ENCODE measurements at places on chromosomes 3 and 15.

DNA sequence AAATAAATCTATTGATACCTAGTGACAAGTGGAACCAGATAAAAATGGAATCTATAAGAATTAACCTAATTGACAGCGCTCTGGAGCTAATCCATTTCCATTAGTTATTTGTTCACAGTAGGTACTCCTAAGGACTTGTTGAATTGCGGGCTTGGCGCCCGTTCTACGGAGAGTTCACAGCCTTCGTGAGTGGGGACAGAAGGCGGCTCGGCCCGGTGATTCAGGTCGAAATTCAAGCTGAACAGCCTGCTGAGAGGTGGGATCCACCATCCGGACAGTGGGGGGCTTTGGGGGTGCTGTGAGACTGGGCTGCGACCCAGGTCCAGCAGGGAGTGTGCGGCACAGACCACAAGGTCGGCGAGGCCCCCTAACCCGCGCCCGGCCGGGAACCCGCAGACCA, 779 bp upstream of the CTNNB1 start:
- DNase-seq: no peak

DNA sequence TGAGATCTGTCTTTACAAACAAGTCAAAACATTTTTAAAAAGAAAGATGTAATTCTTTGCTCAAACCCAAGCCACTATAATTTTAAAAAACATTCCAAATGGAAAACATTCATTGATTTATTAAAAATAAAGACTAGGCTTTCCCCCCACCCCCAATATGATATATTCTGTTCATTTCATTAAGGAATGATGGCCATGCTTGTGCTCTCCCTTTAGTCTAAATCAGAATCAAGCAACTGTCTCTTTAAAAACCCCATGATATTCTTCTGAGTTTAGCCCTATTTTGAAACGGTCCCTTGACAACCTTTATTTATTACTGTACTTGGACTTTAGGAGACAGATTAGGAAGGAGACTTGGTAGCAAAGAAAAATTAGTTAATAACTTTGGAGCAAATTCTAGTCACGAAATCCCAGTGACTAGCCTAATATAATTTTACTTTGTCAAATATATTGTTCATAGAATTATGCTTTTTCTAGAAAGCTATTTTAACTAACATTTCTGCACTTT, 38.4 kb downstream of the TSC22D2 start:
- DNase-seq: no peak

GRCh38 chr15:62392376-62392775, 227.3 kb upstream of the C2CD4B start:
- no peak for DNase-seq

GRCh38 chr3:124519591-124520194, 210.6 kb upstream of the UMPS start:
- no peak for DNase-seq

DNA sequence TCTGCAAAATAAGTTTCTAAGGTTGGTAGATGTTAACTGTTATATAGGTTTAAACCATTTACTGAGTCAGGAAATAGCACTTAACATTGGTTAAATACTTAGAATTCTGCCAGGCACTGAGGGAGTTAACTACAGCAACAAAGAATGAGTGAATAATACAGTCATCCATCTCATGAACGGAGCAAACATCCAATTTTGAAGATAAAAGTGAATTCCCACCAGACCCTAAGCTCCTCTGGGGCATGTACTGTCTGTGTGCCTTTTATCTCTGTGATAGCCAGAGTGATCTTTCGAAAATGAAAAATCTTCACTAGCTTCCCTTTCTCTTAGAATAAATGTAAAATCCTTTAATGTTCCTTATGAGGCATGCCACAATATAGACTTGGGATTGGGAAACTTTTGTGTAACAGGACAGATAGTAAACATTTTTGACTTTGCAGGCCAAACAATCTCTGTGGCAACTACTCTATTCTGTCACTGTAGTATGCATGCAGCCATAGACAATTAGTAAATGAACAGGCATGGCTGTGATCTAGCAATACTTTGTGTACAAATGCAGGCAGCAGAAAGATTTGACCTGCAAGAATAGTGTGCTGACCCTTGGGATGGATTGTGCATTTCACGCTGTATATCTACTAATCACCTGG, 294.5 kb upstream of the LMCD1 start:
- no peak for DNase-seq

DNA sequence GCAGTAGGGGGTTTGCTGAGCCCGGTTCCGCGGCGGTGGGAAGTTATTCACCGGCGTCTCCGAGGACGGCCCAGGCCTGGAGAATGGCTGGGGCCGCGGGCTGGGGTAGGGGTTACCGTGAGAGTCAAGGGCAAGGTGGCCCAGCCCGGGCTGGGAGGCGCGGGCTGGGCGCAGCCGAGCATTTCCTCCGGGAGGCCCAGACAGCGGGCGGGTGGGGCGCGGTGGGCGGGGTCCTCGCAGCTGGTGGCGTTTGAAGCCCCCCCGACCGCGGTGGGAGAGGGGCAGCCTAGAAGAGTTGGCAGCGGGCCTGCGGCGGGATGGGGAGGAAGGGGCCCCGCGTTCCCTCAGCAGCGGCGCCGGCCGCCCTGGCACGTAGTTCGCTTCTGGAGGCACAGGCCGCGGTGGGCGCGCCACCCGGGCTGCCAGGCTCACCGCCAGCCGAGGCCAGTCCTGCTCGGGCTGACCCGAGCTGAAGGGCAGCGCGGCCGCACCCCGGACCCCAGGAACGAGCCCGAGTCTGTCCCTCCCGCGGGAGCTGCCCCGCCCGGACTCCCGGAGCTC, 960 bp upstream of the KLF13 start:
- DNase-seq: no peak

GRCh38 chr15:95138604-95139270, 907.4 kb downstream of the MCTP2 start:
- no peak for DNase-seq

DNA sequence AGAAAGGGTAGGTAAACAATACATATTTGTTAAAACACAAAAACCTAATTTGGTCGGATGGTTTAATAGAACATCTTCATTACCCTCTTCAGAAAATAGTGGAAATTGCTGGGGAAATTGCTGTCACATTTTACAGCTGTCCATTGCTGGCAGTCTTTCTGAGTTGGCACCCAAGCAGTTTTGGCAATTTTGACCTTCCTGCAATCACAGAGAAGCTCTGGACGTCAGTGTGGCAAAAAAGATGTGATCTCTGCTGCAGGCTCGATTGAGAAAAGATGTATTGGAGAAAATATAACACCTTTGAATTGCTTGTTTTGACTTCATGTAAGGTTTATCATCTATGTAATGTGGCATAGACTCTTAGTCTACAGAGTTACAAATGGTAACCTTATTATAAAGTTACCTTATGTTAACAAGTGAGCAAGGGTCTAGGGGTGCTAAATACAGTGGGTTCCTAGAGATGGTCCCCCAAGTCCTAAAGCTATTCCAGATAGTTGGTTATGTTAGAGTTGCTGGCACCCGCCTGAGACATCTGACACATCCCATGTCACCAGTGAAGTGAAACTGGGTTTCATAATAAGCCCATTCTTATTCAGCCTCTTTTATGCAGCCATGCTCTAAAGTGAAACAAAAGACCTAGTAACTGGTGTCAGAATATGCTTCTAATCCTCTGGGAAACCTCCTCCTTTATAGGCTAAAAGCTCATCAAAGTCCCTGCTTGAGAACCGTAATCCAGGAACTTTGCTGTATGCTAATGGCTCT, 14.0 kb downstream of the UBE2E1 start:
- no peak for DNase-seq

Data from NCI-H187 treated with DMSO at 0.1 percent for 48 hours (cell line).